ENCODE measurements at places on chromosomes 11 and 22. TPM values are rescaled to one million over a fixed set of nuclear protein-coding genes. Genes with fewer than 3 reads are reported as not detected.
A peak's percentile ranks its signal among the peaks of the same experiment; 100 is the strongest.

DNA sequence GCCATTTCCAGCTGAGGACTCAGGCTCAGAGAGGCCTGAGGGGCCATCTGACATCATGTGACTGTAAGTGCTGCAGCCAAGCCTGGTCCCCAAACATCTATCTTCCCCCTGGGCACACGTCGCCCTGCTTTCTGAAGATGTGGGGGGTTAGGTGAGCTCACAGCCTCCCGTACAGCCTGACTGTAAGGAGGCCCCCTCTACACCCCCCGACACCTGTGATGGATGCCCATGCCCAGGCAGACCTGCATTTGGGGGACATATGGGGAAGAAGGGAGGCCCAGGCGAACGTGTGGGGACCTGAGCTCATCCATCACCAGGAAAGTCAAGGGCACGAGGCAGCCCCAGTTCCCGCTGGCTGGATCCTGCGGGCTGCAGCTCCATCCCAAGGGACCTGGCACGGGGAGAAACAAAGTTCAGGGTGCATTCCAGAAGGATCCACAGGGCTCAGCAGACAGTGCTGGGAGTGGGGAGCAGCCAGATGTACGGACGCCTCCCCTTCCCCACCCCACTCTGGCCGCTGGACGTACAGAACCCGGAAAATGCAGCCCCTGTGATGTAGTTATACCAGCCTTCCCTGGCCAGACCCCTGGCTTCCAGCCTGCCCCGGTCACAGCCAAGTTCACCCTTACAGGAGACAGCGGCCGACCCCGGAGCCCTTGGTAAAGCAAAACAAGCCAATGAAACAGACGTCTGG is 1431.4 kb downstream of the BRD1 start:
- no peak for ATAC-seq

GRCh38 chr22:46614025-46614931 is 5.9 kb upstream of the GRAMD4 start:
- no peak for ATAC-seq

DNA sequence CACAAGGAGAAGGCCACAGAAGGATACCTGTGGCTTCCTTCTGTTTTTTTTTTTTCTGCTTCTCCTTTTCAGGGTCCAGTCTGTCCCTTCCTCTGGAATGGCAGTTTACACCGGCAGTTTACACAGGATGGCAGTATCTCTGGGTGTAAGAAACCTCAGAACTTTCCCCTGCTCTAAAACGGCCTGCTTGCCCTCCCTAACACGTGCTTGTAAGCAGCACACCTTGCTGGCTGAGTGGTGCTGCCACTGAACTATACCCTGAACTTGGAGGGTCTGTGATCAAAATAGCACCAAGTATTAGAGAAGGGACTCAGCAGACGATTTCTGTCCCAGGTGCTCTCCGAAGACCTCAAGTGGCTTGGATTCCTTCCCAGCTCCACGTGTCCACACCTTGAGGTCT is 904 bp upstream of the OPCML start:
- no peak for ATAC-seq

GRCh38 chr11:32840587-32840986 is 10.9 kb downstream of the PRRG4 start:
- no peak for ATAC-seq

DNA sequence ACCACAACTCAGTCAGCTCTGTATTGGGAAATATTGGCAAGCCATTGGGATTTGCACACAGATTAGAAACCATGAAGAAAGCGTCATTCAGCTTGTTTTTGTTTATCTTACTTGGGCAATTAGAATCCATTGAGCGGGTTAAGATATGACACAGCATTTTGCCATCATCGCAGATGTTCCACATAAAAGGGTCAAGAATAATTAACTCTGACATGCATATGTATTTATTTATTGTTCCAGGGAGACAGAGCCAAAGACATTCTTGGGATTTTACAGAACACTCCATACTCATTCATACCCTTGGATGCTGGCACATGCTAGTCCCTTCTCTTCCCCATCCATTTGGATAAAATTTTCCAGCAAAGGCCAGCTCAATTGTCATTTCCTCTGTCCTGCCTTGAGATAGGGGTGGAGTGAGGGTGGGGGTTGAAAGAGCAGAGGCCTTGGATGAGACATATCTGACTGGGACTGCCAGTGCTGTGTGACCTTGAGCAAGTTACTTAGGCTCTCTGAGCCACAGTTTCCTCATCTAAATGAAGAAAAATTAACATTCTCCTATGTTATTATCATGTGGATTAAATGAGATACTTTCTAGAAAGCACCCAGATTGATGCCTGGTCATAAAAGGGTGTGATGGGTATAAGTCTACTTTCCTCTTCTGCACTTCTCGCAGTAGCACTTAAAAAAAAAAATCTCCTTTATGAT is 179.7 kb downstream of the RRAS2 start:
- ATAC-seq, result peak; percentile 80

GRCh38 chr11:67118181-67118766 is 789 bp upstream of the KDM2A start:
- no peak for ATAC-seq

- no peak for ATAC-seq
Observed at GRCh38 chr11:34356576-34356912, 1.3 kb downstream of the ABTB2 start.

- no peak for ATAC-seq
Observed at GRCh38 chr11:22901603-22902002, 41.3 kb upstream of the CCDC179 start.

- ATAC-seq, result peak; percentile 68
Observed at GRCh38 chr22:40024201-40025061, 29.7 kb downstream of the FAM83F start.

Gene CTSF
- total RNA-seq, result 91.7 TPM

Gene AKIP1
- total RNA-seq, result 31.5 TPM

Gene LMO1
- total RNA-seq, result not detected

Gene MOGAT2
- total RNA-seq, result 0.30 TPM

Gene SHANK2
- total RNA-seq, result 13.4 TPM

Gene PDGFD
- total RNA-seq, result 4.4 TPM

Data from gastroesophageal sphincter (tissue), 4 donors.